ENCODE measurements at places on chromosomes 1 and 21.

DNA sequence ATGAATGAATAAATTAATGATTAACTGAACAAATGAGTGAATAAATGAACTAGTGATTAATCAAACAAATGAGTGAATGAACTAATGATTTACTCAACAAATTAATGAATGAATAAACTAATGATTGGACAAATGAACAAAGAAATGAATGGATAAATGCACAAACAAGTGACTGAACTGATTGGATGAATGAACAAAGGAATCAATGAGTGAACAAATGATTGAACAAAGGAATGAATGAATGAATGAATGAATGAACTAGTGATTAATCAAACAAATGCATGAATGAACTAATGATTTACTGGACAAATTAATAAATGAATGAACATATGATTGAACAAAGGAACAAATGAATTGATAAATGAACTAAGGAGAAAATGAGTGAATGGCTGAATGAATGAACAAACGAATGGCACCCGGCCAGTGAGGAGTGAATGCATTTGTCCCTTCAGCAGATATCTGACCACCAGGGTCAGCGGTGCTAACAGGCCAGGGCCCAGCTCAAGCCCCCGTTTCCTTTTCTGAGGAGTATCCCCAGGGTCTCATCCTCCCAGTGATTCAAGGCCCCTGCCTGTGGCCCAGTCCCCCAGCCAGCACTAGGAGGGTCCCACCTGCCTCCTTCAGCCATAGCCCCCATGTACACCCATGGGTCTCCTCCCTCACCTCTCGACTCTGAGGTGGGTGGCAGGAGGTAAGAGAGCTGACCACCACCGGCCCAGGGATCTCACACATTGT, 49.9 kb downstream of the WNT9A start:
- peak; percentile 1 for DNase-seq

DNA sequence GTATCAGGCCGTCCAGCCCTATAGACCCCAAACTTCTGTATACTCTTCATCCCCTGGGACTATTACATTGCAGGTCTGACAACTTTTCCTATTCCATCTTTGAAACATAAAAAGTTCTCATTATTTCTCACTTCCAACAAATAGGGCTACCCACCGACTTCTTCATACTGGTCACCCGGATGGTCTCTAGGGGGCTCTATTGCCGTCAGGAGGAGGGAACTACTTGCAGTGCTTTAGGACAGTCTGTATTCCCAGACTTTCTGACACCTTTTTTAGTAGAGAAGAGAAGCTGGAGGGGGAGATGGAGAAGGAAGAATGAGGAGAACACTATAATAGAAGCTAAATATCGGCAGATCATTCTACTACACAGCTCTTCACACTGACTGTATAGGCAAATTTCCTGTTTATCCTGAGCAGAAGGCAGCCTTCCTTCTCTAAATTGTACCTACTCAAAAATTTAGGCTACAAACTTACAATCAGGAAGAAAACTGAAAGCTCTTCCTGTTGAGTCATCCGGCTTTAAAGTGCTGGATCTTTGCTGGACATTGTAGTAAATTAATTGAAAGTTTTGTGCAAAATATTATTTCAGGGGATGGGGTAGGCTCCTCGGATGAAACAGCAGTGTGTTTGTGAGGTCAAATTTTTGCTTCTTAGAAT, 54.6 kb downstream of the CDC7 start:
- no peak for DNase-seq

DNA sequence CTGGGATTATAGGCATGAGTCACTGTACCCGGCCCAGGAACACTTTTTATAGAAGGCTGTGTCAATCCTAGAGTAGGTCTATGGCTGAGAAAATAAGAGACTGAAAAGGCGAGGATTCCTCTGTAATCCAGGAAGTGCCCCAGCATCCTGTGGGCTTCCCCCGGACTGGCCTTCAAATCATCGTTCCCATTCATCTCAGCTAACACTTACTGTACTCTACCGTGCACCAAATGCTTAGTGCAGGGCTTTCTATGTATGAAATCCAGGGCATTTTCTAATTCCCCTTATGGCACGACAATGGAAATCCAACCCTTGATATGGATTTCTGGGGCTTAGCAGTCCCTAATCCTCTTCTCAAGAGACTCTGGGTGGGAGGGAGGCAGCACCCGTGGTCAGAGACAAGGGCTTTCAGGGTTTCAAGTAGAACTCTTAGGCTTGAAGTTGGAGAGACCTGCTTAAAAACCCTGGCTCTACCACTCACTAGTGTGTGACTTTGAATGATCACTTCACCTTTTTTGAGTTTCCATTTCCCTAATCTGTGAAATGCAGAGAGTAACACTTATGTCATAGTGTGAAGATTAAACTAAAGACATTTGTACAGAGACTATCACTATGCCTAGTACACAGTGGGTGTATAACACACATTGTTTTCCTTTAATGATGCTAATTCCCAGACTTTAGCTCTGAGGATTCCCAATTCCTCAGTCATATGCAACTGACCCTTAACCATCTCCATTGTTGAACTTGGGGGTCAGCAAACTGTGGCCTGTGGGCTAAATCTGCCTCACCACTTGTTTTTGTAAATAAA, 20.3 kb downstream of the MECR start:
- DNase-seq = no peak

- no peak for DNase-seq
These were observed 6.3 kb downstream of the JMJD4 start for GRCh38 chr1:227728892-227729143.

DNA sequence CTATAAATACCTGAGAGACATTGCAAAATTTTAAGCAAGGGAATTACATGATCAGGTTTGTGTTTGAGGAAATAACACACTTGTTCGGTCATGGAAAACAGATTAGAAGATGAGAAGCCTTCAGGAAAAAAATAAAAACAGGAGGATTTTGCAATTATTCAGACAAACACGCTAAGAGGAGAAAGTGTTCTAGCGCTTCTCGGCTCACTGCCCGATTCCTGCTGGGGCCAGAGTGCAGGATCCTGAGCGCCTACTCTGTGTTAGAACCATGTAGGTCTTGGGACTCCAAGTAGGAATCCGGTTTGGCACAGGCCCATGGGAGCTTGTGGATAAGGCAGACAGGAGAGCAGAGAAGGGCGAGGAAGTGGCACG, 8.1 kb upstream of the PRELP start:
- DNase-seq = no peak

DNA sequence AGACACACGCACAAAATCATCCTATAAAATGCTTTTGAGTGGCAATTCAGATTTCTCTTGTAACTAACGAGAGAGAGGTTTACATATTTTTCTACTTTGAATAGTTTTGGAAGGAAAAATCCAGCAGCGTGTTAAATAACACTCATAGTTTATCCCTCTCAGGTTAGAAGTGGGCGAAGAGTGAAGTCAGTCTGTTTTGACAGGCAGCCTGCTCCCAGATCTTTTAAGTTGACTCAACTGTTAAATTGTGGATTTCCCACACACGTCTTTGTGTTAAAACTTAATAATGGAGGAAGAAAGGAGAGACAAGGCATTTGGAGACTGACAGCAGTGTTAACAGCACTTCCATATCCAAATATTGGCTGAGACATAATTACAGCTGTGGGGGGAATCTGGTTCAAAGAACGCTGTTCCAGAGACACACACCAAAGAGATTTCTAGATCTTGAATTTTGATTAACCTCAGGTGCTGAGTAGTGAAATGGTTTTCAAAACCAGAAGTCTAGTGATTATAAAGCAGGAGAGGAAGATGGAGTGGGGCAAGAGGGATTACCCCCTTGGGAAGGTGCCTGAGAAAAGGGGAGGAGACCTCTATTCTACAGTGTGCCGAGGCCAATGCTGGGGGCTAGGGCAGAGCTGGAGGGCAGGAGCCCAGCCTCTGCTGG, 2.7 kb downstream of the MAPKAPK2 start:
- no peak for DNase-seq

- no peak for DNase-seq
These were observed 735 bp downstream of the NBL1 start for GRCh38 chr1:19644681-19645410.
